IMR-90 (cell line): ENCODE measurements at places on chromosomes 1 and 21. TPM values are rescaled to one million over a fixed set of nuclear protein-coding genes. Genes with fewer than 3 reads are reported as not detected.

Gene NADK
- total RNA-seq = 12.5 and 13.6 TPM in 2 replicates

Gene E2F2
- total RNA-seq = 0.36 and 0.56 TPM in 2 replicates

Gene ACTL8
- total RNA-seq = under 0.01 and 0.28 TPM in 2 replicates

Gene CSMD2
- total RNA-seq = under 0.01 and 0.28 TPM in 2 replicates

Gene CD247
- total RNA-seq = not detected in 2 replicates

Gene LAMC2
- 2.2 and 2.3 TPM in 2 replicates for total RNA-seq

Gene OR10K1
- not detected in 2 replicates for total RNA-seq

Gene BATF3
- 1.6 and 2.2 TPM in 2 replicates for total RNA-seq

Gene OLFML2B
- total RNA-seq = 0.36 and 0.56 TPM in 2 replicates

Gene BTG2
- 8.4 and 10.3 TPM in 2 replicates for total RNA-seq

Gene OR6K3
- not detected in 2 replicates for total RNA-seq

Gene ZDHHC18
- total RNA-seq = 9.4 and 12.5 TPM in 2 replicates

Gene CA6
- total RNA-seq = not detected in 2 replicates

Gene UBASH3A
- total RNA-seq = not detected in 2 replicates

Gene CELSR2
- 1.1 and 1.3 TPM in 2 replicates for total RNA-seq

Gene LINGO4
- total RNA-seq = not detected in 2 replicates

Gene TFAP2E
- total RNA-seq = under 0.01 TPM in 2 replicates

Gene FCRL1
- not detected in 2 replicates for total RNA-seq
